ENCODE measurements at places on chromosomes 12 and 14.

- DNase-seq: no peak
- no peak overlapping the region for H3K27ac ChIP-seq
- no peaks in the 10 kb centered on the region for H3K36me3 ChIP-seq
- H3K4me1 ChIP-seq: no peaks in the 10 kb centered on the region
- H3K27me3 ChIP-seq: no peaks in the 10 kb centered on the region
- H3K4me3 ChIP-seq: no peak overlapping the region
Measured at GRCh38 chr12:97229004-97229403, 233.6 kb upstream of the RMST start.

DNA sequence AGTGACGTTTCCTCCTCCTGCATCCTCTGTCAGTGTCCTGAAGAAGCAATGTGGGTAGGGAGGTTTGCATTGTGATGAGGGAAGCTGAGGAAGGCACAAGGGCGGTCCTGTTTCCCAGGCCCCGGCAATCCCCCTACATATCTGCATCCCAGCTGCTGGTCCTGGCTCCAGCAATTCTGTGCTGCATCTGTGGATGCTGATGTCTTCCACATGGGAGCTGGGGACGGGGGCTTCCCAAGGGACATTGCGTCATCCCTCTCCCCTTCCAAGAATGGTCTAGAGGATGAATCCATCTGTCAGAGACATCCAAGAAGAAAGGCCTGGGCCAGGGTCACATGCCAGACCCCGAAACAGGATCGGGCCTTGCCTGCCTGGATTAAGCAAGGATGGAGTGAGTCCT is 52.1 kb downstream of the TSPAN11 start:
- H3K4me1 ChIP-seq: no peaks in the 10 kb centered on the region
- H3K4me3 ChIP-seq: no peak overlapping the region
- DNase-seq: no peak
- no peak overlapping the region for H3K27ac ChIP-seq
- peaks cover 25% of the 10 kb centered on the region for H3K27me3 ChIP-seq

DNA sequence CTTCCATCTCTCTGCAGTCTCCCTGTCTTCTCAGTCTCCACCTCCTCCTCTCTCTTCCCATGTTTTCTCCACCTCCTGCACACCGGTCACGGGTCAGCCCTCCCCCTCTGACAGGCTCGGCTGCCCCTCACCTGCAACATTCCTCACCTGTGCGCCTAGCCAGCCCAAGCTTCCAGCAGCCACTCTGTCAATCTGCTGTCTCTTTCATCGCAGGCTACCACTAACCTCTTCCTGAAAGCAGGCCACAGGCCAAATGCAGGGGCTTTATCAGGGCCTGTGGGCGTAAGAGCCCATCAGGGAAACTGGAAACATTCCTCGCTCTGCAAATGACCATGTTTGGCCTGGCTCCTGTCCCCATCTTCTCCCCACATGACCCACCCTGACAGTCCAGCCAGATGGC is 34.5 kb downstream of the CMKLR1 start:
- H3K4me3 ChIP-seq: no peak overlapping the region
- H3K27me3 ChIP-seq: peaks cover 47% of the 10 kb centered on the region
- peak overlapping the region; percentile 1 for H3K27ac ChIP-seq
- no peak for DNase-seq

- H3K27me3 ChIP-seq: no peaks in the 10 kb centered on the region
- H3K27ac ChIP-seq: peak overlapping the region; percentile 99
- H3K36me3 ChIP-seq: peaks cover 2% of the 10 kb centered on the region
Measured at GRCh38 chr14:39431416-39432178, 636 bp downstream of the FBXO33 start.

- H3K36me3 ChIP-seq: peaks cover 4% of the 10 kb centered on the region
- H3K4me1 ChIP-seq: peaks cover 2% of the 10 kb centered on the region
- no peak overlapping the region for H3K4me3 ChIP-seq
- H3K27ac ChIP-seq: no peak overlapping the region
- H3K27me3 ChIP-seq: peaks cover 18% of the 10 kb centered on the region
Measured at GRCh38 chr12:46107591-46107990, 117.2 kb upstream of the SCAF11 start.
